Activated naive CD8-positive, alpha-beta T cell treated with anti-CD3 and anti-CD28 coated beads for 36 hours (primary cell): ENCODE measurements at places on chromosomes 7 and 10.

DNA sequence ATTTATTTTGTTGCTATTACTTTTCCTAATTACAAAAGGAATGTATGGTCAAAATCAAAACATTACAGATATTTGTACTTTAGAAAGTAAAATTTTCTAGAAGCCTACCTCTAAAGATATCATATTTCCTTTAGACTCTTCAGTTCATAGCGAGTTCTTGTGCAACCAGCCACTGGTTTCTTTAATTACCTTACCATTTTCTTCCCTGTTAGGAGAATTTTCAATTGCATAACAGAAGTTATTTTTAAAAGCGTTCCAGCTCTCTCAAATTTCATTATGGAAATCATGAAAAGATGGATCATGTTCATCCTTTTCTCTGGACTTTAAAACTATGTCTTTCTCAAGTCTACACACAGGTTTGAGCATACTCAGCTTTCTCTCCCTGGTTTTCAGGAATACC is 5.0 kb upstream of the TRUB1 start:
- no peak overlapping the region for H3K4me3 ChIP-seq
- no peaks in the 10 kb centered on the region for H3K36me3 ChIP-seq
- no peak for DNase-seq
- no peak overlapping the region for H3K27ac ChIP-seq

DNA sequence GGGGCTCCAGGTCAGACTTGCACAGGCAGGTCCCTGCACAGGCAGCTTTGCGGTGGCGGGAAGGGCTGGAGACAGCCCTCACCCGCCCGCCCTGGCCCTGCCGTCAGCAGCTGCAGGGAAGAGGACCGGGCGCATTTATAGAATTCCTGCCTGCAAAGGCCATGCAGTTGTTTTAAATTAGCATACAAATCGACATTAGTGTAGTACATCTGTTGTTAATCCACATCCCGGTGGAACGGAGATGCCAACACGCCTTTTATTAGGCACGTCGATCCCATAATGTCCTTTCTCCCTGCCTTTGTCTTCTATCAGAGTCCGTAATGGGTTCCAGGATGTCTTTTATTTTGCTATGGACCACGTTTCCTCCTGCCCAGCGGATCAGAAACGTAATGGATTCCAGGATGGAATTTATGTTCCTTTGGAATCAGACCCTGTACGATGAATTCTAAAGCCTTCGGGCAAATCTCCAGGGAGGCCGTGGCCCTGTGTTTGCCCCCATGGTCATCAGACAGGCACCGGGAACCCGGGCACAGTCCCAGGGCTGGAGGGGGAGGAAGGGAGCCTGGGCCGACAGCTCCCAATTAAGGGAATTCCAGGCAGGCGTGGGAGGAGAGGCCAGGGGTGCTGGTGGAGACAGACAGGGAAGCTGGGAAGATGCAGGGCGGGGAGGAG is 123.9 kb downstream of the COL26A1 start:
- no peak for DNase-seq
- H3K27me3 ChIP-seq = peaks cover 4% of the 10 kb centered on the region
- H3K27ac ChIP-seq = no peak overlapping the region
- no peaks in the 10 kb centered on the region for H3K36me3 ChIP-seq

DNA sequence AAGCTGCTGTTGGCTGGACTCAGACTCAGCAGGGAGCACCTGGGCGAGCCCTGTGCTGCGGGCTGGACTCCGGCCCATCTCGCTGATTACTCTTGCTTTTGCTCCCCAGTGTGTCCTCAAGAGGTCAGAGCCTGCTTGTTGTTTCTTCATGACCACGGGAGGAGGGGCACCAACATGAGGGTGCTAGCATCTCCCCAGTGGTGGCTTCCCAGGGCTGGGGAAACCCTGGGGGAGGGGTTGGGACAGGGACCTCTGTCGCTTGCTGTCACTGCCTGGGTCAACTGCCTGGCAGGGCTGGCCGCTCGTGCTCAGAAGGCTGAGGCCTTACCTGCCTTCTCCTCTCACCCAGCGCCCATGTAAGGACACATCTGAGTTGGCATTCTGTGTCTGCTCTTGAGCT is 152.3 kb upstream of the SHH start:
- peaks cover 14% of the 10 kb centered on the region for H3K27me3 ChIP-seq
- no peak for DNase-seq
- H3K4me1 ChIP-seq = peaks cover 15% of the 10 kb centered on the region
- peaks cover 3% of the 10 kb centered on the region for H3K36me3 ChIP-seq
- H3K27ac ChIP-seq = no peak overlapping the region
- no peak overlapping the region for H3K4me3 ChIP-seq

DNA sequence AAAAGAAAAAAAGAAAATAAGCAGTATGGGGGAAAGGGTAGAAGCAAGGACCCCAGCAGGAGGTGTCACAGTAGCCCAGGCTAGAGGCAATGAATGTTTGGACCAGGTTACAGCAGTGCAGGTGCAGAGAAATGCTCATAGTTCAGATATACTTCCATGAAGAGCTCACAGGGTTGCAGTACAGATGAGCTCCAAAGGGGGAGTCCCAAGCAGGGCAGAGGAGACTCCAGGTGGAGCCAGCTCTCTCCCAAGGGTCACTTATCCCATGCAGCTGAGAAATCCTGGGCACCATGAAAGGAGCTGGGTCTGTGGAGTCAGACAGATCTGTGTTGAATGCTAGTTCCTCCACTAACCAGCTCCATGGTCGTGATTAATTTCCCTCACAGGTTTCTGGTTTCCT is 174.9 kb downstream of the C7orf25 start:
- no peak overlapping the region for H3K4me3 ChIP-seq
- no peaks in the 10 kb centered on the region for H3K4me1 ChIP-seq
- peaks cover 8% of the 10 kb centered on the region for H3K27me3 ChIP-seq
- no peaks in the 10 kb centered on the region for H3K36me3 ChIP-seq
- H3K27ac ChIP-seq = no peak overlapping the region

- H3K27ac ChIP-seq = peak overlapping the region; percentile 80
- no peaks in the 10 kb centered on the region for H3K27me3 ChIP-seq
- DNase-seq = peak; percentile 11
- peaks cover 6% of the 10 kb centered on the region for H3K36me3 ChIP-seq
Measured at GRCh38 chr10:91006752-91007346, 86.0 kb upstream of the ANKRD1 start.
